Stimulated activated naive CD4-positive, alpha-beta T cell (primary cell): ENCODE measurements at places on chromosomes 3 and 15.

GRCh38 chr3:113263778-113264177, 52.4 kb downstream of the BOC start:
- DNase-seq = no peak

- no peak for DNase-seq
Measured at GRCh38 chr15:98794748-98795147, 146.4 kb downstream of the IGF1R start.

DNA sequence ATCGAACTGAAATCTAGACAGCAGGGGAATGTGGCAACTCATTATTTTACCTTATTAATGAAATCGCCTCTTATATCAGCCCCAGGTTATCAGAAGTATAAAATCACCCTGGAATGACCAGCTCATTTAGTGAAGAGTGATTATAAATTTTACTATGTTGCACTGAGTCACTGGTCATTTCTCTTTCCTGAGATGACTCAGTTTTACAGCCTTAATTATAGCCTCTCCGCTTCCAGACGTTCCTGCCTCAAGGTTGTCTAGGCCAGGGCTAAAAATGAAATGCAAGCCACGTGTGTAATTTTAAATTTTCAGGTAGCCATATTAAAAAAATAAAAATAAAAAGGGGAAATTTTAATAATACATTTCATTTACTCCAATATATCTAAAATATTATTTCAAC, 33.3 kb downstream of the DET1 start:
- DNase-seq = no peak

- peak; percentile 4 for DNase-seq
Measured at GRCh38 chr3:151171145-151171757, 31.8 kb downstream of the GPR171 start.

DNA sequence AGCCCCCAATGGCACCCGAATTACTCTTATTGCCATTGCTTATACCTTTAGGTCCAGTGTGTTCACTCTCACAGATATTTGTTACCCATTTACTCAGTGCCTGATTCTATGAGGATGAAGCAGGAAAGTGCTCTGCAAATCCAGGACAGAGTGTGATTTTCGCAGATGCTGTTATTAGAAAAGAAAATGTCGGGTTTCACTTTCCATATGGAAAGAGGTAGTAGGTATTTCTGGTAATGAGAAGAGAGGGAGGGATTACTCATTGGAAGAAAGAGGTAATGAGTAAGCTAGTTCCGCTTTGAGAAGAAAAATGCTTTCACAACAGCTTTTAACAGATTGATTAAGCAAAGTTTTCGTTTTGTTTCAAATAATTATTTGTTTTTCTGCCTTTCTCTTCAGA, 336.3 kb upstream of the CFAP20DC start:
- DNase-seq = no peak

DNA sequence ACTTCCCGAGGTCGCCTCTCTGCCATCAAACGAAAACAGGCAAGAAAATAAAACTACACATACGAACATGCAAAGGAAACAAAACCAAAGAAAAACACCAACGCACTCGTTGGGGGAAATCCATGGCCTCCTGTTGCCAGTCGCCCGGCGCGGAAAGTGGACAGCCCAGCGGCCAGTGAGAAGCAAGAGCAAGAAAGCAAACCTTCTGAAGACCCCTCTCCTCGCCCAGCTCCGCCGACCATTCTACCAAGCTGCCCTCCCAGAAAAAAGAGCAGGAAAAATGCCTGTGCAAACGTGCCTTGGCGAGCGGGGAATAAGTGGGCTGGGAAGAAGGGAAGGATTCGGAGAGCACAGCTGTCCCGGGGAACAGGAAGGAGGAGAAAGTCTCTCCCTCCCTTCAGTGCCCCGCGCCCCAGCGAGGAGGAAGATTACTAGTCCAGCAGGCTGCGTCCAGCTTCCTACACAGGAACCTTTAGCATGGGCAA, 802 bp upstream of the NECTIN3 start:
- DNase-seq = peak; percentile 29

GRCh38 chr15:92101708-92102394, 248.3 kb downstream of the SLCO3A1 start:
- no peak for DNase-seq

GRCh38 chr15:85490856-85491255, 110.5 kb downstream of the AKAP13 start:
- DNase-seq = no peak

GRCh38 chr15:88426304-88426703, 40.9 kb downstream of the MRPL46 start:
- no peak for DNase-seq

DNA sequence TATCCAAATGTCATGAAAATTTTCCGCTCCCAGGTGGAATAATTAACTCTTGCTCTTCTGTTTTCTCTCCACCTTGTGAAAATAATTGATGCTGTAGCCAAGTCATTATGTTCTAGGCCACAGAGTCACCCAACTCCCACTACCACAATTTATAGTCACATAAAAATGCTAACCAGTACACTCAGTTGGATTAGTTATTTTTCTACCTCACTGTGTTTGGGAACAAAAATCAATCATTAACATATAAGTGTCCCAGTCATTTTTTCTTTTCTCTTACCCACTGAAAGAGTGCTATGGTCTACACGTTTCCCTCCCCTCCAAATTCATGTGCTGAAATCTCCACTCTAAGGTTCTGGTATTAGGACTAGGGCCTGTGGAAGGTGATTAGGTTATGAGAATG, 255.6 kb upstream of the LMCD1 start:
- no peak for DNase-seq

- DNase-seq = no peak
Measured at GRCh38 chr15:29784413-29784812, 37.9 kb downstream of the TJP1 start.

DNA sequence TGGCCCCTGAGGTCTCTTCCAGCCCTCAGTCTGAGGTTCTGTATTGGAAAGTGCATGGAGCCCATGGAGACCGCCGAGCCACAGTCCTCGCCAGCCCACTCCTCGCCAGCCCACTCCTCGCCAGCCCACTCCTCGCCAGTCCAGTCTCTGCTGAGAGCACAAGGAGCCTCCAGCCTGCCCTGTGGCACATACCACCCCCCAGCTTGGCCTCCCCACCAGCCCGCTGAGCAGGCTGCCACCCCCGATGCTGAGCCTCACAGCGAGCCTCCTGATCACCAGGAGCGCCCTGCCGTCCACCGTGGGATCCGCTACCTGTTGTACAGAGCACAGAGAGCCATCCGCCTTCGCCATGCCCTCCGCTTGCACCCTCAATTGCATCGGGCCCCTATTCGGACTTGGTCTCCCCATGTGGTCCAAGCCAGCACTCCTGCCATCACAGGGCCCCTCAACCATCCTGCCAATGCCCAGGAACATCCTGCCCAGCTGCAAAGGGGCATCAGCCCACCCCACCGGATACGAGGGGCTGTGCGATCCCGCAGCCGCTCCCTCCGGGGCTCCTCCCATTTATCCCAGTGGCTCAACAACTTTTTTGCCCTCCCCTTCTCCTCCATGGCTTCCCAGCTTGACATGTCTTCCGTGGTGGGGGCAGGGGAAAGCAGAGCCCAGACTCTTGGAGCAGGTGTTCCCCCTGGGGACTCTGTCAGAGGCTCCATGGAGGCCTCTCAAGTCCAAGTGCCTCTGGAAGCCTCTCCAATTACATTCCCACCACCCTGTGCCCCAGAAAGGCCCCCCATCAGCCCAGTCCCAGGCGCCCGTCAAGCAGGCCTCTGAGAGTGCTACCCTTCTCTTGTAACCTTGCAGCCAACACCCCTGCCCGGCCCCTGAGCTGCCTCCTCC, 40.9 kb downstream of the PML start:
- DNase-seq = no peak

- no peak for DNase-seq
Measured at GRCh38 chr3:147215660-147216059, 190.7 kb downstream of the ZIC4 start.

- DNase-seq = no peak
Measured at GRCh38 chr3:16452261-16452660, 61.2 kb downstream of the RFTN1 start.

DNA sequence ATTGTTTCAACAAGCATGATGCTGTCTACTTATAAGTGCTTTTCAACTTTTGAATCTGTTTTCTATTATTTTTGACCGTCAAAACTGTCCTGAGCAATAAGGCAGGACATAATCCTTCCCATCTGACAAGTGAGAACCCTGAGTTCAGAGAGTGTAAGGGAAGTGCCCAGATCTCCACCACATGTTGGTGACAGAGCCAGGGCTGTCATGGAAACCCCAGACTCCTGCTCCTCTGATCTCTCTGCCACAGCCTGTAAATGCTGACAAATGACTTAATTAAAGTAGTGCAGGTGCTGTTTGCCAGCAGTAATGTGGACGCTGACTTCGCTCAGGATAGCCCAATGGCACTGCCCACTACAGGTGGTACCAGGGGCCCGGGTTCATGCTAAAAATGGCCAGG, 40.3 kb downstream of the SPSB4 start:
- DNase-seq = no peak

- DNase-seq = no peak
Measured at GRCh38 chr15:73210630-73211029, 158.1 kb downstream of the HCN4 start.

GRCh38 chr3:10189557-10190354, 25.0 kb downstream of the IRAK2 start:
- DNase-seq = no peak

DNA sequence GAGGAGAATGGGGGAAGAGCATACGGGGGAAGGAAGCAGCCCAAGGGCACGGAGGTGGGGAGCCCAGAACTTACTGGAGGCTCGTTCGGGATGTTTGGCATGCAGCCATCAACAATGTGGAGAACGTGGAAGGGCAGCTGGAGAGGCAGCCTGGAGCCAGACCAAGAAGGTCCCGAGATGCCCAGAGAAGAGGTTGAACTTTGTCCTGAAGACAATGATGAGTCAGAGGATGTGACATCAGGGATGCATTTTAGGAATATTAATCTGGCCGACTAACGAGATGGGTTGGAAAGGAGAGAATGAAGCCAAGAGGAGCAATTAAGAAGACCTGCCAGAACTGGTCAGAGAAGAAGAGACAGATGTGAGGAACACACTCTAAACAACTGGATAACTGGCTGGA, 98.2 kb downstream of the SRGAP3 start:
- no peak for DNase-seq

GRCh38 chr3:153305189-153305588, 143.2 kb downstream of the RAP2B start:
- DNase-seq = no peak

DNA sequence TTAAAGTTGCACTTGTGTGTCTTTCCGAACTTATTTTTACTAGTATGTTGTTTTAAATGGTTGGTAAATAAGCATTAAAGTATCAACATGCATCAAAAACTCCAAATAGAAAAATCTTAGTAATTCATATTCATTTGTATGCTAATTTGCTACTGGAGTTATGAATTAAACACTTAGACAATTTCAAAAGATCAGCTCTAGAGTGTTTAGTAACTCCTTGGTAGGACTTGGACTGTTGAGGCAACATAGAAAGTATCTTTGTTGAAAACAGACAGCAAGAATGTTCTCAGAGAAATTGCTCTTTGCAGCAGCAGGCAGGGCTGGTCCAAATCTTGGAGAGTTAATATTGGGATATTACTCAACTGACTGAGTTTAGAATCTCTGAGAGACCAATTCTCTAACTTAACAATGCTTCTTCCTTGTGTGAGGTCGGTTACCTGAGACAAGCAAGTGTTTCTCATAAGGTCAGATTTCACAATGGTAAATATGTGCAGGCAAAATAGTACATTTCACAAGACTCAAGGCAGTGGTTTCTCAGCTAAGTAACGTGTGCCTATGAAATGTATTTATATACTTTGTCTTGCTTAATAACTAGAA, 147.8 kb upstream of the IL12A start:
- DNase-seq = no peak

GRCh38 chr15:95718441-95718840, 612.1 kb upstream of the NR2F2 start:
- DNase-seq = no peak

DNA sequence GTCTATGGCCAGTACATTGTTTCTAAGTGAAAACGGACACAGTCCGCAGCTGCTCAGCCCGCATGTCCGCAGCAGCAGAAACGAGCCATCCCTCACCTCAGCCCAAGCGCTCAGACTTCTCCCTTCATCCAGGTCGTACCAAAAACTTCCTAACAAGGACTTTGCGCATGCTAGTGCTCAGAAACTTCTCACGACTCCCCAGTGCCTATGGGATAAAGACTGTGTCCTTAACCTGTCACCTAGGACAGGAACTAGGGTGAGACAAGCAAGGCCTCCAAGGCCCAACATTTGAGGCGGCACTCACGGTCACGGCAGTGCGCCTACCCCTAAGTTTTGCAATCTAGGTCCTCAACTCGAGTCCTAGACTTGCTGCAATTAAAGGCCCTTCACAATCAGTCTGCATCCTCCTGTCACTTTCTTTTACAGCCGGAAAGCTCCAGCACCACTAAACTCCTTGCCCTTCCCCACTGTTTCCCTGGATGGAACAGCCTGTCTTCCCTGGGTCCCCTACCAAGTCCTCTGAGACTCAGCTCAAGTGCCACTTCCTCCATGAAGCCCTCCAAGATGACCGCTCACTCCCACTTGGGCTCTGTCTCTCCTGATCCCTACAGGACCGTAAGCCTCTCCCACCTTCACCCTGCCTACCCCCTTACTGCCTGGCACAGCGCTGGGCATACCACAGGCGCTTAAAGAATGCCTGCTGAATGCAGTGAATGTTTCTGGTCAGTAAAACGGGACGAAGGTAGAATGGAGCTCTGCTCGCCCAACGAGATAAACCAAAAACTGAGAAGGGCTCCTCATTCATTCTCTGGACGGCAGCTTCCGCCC, 1.2 kb downstream of the CLN6 start:
- DNase-seq = no peak

DNA sequence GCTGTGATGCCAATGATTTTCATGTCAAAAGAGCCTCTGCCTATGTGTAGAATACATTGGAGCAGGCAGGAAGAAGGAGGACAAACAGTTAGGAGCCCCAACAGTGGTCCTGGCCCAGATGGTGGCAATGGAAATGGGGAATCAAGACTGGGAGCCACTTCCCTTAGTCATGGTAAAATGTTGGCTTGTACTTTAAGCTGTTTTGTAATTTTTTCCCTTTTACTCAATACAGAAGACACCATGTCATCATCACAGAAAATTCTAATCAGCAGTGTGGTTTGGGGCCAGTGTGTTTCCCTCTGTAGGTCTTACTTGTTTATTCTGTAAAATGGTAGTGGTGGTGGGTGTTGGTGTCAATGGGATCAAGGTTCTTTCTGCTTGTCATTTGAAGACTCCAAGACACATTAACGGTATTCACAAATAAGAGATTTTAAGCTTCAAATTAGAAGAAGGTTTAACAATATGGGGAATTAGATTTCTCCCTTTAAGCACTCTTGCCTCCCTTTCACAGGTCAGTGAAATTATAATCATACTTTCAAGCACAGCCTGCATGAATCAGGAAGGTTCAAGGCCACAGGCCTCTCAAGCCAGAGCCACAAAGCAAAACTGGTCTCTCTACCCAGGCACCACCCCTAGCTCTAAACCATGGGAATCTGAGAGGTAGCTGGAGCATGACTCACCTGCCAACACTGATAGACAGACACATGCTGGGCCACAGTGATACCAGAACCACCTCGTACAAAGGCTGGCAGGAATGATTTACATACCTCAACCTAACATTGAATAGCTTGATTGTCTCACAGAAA, 24.9 kb downstream of the SIAH2 start:
- DNase-seq = no peak
